ENCODE measurements at places on chromosomes 5 and 9.

DNA sequence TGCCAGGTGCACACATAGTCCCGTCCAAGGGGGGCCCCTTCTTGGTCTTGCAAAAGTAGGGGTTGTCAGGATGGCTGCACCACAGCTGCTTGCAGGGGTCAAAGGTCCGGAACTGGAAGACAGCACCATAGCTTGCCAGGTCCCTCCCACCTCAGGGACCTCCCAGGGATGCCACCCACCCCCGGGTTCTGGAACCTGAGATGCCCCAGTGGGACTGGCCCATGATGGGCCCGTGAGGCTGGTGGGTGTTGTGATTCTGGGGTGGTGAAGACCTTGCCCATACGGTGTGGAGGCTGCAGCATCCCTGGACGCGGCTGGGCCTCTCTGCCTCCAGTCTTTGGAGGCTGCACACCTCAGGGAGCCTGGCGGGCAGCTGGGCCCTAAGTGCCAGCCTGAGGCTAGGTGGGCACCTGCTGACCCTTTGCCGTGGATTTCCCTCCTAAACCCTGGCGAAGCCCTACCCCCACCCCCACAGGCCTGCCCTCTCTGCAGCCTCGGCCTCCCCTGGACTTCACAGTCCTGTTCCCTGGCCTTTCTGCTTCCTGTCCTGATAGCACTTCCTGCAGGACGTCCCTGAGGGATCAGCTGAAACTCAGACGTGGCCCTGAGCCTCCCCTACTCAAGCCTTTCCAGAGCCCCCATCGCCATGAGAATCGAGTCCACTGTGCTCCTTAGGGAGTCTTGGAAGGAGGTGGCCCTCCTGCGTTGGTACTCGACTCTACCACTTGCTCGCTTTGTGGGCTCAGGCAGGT is 92.1 kb downstream of the ZNF354C start:
- DNase-seq: no peak

- no peak for DNase-seq
Measured at GRCh38 chr9:133553123-133553522, 18.6 kb downstream of the ADAMTSL2 start.

DNA sequence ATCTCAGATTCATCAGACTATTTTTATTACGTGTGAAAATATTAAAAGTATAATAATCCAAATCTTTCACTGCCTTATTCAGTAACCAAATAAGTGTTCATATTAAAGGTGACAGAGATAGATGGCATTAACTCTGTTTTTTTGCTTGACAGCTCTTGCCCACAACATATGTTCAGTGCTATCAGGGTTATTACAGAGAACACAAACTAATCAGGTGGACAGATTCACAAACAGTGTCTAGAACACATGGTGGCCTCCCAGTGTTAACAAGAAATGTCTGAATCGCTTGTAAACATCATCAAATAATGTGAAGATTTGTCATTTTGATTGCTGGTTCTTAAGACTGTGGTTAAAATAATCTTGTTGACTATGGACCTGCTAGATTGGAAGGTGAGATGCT is 609.1 kb upstream of the GRAMD2B start:
- DNase-seq: no peak

GRCh38 chr9:91408475-91408874 is 15.2 kb downstream of the NFIL3 start:
- no peak for DNase-seq

DNA sequence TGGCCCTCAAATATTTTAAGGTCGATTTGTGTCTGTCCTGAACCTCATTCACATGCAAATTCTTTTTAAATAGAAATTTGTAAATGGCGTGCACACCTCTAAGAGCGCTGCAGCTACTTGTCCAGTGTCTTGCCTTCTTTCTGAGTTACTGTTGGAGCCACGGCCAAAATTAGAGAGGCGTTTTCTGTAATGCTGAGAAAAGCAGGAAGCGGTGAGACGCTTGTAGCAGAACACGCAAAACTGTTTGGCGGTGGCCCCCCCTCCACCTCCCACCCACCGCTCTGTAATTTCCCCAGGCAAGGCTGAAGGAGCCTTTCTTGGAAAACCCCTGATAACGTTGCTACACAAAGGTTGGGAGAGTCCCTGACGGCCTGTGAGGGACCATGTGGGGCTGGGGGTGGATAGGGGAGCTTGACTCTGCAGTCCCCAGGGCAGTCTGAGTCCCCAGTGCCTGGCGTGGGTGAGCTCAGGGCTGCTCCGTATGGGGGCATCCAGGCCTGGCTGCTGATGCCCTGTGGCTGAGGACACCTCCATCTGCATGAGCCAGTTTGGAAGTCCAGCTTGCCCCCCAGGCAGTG is 96.5 kb downstream of the GADD45G start:
- no peak for DNase-seq

Data from AML-193 (cell line).